Activated gamma-delta T cell treated with anti-CD3 and anti-CD28 coated beads, Interleukin-2, amount 50 U/mL, for 16 hours (primary cell): ENCODE measurements at places on chromosomes 3 and 15.
A peak's percentile ranks its signal among the peaks of the same experiment; 100 is the strongest.

- no peak for DNase-seq
Measured at GRCh38 chr3:118110211-118110610, 924.4 kb downstream of the IGSF11 start.

DNA sequence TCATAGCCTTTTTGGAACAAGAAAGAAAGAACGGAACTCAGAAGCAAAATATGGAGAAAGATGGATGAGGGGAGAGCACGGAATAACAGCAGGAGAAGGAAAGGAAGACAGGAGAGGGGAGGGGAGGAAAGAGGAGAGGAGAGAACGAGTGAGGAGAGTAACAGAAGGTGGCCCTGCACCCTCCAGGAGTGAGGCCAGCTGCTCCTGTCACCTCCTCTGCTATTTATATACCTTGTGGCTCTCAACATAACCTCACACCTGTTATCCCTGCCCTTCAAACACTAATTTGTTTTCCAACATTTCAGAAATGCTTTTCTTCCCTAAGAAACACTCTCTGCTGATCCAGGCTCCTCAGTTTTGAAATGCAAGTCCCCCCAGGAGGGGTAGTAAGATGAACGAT is 53.4 kb upstream of the ATP2B2 start:
- DNase-seq, result no peak

GRCh38 chr3:152842413-152842812 is 7.5 kb downstream of the P2RY1 start:
- DNase-seq, result no peak

DNA sequence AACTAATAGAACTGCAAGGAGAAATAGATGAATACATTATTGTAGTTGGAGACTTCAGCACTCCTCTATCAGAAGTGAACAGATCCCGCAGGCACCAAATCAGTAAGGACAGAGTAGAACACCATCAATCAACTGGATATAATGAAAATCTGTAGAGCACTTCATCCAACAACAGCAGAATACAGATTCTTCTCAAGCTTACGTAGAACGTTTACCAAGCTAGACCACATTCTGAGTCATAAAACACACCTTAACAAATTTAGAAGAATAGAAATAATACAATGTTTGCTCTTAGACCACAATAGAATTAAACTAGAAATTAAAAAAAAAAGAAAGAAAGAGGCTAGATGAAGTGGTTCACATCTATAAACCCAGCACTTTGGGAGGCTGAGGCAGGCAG is 70.7 kb upstream of the NEDD4 start:
- no peak for DNase-seq

GRCh38 chr3:156847752-156848448 is 21.7 kb downstream of the LEKR1 start:
- DNase-seq, result no peak

- no peak for DNase-seq
Measured at GRCh38 chr3:144771381-144771870, 799.8 kb downstream of the DIPK2A start.

GRCh38 chr3:13863965-13864595 is 15.8 kb downstream of the WNT7A start:
- DNase-seq, result no peak

DNA sequence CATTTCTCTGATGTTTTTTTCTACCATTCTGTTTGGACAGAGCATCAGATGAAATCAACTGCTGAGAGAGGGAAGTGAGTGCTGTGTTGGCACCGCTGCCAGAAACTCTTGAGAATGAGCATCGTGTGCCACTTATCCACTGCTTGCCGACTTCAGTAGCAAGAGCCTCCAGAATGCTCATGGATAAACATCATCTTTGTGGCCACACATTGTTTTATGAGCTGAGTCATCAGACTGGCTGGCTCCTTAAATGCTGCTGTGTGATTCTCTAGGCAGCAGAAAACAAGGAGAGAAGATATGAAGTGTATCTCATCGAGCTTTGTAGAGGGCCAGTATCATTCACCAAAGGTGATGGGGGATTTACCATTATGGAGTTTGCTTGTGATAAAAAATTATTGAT is 3.4 kb upstream of the DOCK3 start:
- no peak for DNase-seq

- no peak for DNase-seq
Measured at GRCh38 chr3:130849091-130849552, 44.8 kb upstream of the ATP2C1 start.

- no peak for DNase-seq
Measured at GRCh38 chr3:107988460-107989175, 102.2 kb downstream of the CD47 start.

DNA sequence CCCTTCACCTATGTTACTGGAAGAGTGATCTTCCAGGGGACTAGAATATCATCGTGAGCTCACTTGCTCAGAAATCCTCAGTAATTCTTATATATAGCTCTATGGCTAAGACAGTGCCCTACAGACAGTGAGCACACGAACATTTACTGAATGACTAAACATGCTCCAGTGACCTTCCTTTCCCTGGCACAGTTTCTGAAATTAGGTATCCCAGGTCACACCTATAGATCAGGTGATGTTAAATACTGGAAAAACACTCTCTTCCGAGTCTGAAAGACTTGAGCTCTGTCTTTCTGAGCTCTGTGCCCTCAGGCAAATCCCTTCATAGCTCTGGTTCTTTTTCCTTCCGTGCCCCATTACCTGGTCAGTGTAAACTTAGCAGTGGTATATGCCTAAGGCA is 239.4 kb upstream of the LRIG1 start:
- DNase-seq, result no peak

GRCh38 chr3:55160241-55160983 is 232.6 kb upstream of the LRTM1 start:
- DNase-seq, result no peak

DNA sequence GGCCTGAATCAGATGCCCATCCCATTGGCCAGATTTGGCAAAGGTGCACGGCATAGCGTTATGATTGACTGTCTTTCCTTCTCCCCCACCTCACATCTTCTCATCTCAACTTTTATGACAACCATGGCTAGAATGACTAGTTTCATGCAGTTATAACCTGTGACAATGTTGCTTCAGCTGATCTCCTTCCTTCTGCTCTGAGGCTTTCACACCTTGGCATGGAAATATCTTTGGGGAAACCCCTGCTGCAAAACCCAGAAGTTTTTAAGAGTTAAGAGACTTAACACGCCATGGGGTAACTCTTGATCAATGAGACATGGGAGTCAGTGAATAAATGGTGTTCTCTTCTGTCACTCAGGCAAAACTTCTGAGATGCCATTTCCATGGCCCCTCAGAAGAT is 290.7 kb upstream of the MDFIC2 start:
- DNase-seq, result no peak

GRCh38 chr3:28328188-28329151 is 20.1 kb upstream of the ZCWPW2 start:
- DNase-seq, result no peak

DNA sequence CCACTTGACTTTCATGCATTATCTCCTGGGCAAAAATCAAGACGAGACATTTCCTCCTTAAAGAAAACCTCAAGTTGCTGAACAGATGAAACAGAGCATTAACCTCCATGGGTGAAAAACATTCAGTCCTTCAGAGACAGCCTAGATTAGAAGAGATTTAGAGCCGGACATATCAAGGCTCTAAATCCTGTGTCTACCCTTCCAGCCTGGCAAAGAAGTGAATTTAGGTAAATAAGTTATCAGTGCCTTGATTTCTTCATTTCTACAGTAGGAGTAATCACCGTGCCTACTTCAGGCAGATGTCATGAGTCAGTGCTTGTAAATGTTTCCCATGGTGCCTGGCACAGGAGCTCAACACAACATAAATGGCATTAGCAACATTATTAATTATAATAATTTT is 159.3 kb upstream of the PRICKLE2 start:
- no peak for DNase-seq

DNA sequence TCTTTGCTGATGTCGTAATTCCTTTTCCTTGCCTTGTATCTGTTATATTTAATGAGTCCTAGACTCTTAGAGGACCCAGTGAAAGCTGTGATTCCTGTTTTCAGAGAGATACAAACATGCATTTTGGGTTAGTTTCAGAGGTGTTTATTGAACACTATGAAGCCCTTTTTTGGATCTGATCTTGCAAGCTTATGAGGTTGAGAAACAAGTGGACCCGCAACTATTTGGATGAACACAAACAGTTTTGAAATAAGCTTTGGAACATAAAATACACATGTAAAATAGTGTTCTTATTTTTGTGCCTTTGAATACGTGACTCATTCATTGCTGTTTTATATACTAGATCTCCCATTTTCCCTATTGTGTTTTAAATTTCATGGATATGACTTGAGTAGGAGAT is 33.5 kb downstream of the SNRK start:
- DNase-seq, result no peak

DNA sequence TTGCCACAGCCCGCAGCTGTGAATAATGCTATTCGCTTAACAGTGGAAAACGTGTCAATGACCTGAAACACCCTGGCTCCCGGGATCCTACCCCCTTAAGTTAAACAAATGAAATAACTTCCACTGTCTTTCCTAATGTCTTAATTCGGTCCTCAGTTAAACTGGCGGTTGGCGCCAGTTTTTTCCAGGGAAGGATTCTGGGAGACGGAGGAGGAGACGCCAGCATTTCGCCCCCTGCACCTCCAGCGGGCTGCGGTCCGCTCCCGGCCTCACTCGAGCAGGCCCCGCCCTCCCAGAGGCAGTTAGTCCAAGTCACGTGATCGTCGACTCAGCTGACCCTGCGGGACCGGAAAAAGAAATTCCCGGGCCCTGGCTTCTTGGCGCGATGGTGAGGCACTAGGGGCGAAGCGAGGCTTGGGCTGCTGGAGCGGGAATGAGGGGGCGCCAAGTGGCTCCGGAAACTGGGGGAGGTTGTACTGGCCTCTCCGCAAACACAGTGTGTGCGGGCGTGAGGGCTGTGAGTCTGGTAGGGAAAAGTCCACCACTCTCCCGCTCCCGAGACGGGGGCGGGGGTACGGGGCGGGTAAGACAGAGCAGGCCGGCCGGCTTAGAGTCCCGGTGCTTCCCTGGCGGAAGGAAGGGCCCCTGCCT is at the start of gene COMMD4:
Gene COMMD4, plus strand, starts transcription at position 359 of the 651 bp plus-strand sequence. Its CDS starts 27 bp downstream, at position 386.
- DNase-seq, result peak; percentile 56

GRCh38 chr15:81301815-81302399 is 22.0 kb downstream of the STARD5 start:
- no peak for DNase-seq

DNA sequence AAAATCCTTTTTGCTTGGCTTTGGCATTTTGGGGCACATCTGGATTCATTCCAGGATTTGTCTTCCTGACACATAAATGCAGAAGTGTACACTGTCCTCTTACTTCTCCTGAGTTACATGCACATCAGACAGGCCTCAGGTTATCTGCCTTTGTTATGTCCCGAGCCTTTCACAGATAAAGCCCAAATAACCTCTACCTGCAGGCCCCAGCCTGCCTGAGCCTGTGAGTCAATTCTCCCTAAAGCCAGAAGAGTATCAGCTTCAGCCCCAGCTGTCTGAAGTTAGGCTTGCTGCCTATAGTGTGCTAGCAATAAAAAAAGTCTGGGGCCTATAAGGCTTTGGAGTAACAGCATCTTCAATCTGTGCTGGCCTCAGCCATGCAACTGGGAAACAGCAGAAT is 17.7 kb upstream of the GSK3B start:
- no peak for DNase-seq

- no peak for DNase-seq
Measured at GRCh38 chr3:133996251-133996661, 33.5 kb downstream of the SLCO2A1 start.

DNA sequence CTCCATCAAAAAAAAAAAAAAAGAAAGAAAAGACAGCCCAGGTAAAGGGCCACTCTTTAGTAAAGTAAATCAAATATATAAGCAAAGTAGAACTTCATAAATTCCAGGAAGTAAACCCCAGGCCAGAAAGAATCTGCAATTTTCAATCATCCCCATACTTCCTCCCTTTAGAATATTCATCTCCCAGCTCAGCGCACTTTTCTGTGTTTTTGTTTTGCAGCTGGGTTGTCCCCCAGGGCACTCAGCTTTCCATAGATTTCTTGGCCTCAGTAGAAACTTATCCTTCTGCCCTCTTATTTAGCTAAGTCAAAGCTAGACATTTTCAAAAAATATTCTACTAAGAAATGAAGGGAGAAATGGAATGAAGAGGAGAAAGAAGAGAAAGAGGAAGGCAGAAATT is 24.0 kb upstream of the SPRED1 start:
- DNase-seq, result no peak

DNA sequence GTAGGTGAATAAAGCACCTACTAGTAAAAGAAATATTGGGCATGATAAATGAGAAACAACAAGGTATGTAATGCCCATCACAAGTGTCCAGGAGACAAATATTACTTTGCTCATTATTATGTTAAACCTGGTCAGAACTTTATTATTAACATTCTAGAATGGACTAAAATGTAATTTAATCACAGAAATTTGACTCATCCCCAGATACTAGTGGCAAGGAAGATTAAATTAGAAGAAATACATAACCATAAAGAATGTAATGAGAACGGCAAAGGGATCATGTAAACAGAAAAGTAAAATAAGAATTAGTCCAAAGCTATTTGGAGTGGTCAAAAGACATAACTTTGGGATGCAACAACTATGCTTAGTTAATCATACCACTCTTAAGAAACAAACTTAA is 71.2 kb upstream of the STAC start:
- DNase-seq, result no peak

DNA sequence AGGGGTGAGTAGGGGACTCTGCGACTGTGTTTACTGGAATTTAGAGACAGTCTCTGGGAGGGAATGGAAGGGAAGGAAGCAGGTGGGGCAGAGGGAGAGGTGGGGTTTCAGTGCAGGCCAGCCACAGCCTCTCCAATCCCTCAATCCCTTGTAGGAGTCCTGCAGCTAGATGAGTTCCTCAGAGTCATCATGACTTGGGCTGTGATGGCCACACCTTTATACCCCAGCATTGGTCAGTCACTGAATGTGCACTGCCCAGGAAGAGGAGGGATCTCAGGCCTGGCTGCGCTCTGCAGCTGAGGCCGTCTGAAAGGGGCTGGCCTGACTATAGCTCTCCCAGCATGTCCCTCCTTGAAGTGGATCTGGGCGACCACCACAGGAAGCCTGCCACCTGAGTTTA is 67.3 kb upstream of the GLCE start:
- DNase-seq, result no peak
